ENCODE measurements at places on chromosomes 12 and 14.

DNA sequence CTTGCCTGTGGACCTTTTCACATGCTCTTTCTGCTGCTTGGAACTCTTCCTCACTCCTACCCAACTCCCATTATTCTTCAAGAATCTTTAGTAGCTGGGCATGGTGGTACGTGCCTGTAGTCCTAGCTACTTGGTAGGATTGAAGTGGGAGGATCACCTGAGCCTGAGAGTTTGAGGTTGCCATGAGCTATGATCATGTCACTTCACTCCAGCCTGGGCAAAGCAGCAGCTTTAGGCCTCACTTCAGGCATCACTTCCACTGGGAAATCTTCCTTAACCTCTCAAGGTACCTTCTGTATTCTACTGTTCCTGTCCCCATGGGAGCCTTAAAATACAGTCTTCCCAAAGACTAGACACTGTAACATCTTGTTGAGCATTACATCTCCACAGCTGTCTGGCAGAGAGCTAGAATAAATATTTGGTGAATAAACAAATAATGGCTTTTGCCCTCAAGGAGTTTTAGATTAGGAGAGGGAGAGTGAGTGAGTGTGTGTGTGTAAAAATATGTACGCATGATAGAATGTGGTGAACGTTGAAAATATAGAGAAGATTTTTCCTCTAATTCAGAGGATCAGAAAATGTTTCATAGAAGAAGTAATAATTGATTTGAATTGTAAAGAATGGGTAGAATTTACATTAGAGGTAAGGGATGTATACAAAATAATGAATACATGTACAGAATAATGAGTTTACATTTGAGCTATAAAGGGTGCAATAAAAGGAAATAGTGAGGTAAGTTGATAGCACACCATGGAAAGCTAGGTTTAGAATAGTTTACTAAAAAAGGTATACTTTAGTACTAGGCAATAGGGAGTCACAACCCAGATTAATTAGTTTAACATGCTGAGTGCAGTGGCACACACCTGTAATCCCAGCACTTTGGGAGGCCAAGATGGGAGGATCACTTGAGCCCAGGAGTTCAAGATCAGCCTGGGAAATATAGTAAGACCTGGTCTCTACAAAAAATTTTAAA, 29.2 kb upstream of the BMAL2 start:
- DNase-seq = no peak

- DNase-seq = no peak
Measured at GRCh38 chr14:84749191-84749955, 780.6 kb upstream of the FLRT2 start.

DNA sequence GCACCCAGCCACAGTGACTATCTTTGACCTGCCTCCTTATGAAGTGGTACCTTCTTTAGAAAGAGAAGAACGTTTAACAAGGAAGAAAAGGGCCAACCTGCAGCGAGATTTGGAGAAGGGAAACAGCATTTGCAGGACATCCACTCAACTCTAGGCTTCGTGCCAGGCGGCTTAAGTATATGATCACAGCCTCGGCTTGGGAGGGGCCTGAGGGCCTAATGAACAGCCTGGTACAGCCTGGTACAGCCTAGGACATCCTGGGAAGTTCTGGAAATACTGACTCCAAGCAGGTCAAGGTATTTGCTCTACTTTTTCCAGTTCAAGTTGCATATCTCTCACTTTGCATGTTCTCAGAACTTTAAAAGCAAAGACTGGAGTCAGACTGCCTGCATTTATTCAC, 16.1 kb downstream of the HCAR2 start:
- no peak for DNase-seq

DNA sequence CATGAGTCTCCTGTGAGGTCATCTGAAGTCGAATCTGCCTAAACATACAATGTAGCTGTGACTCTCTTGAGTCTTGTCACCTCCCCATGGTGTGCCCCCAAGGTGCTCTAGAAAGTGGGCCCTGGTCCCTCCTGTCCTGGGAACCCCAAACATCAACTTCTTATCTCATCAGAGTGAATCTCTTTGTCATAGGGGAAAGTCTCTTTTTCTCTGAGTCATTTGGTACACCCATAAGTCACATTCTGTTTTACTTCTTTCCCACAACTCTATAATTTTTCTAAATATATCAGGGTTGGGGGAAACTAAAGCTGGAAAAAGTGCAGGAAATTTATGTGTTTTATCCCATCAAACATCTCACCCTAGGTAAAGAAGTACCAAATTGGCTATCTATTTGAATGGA, 12.9 kb downstream of the SDR9C7 start:
- no peak for DNase-seq

DNA sequence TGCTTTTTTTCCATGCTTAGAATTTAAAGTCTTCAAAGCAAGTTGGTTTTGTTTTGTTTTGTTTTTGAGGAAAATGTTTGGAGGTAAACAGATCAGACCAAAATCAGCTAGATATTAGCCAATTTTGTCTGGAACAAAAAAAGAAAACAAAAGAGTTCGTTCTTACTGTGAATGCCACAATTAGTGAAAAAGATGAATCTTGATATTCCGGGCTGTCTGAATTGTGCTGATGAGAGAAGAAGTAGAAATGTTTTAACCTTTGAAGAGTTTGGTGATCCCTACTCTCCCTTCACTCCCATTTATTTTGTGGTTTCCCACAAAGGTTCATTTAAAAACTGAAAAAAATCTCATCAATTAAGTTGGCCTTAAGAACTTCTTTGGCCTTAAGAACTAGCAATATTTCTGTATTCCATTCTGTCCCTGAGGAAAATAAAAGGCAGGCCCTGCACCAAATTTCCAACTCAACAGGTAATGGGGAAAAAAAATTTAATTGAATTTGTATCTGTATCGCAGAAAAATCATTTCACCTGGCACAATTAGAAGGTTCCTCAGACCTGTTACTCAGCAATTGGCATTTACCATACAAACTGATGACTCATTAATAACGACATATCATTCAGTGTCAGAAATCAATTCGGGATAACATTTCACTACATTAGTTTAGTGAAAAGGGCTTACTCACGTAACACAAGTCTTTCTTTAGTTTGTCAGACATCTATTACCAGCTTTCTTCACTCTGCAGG, 562 bp upstream of the GLIPR1L2 start:
- no peak for DNase-seq

DNA sequence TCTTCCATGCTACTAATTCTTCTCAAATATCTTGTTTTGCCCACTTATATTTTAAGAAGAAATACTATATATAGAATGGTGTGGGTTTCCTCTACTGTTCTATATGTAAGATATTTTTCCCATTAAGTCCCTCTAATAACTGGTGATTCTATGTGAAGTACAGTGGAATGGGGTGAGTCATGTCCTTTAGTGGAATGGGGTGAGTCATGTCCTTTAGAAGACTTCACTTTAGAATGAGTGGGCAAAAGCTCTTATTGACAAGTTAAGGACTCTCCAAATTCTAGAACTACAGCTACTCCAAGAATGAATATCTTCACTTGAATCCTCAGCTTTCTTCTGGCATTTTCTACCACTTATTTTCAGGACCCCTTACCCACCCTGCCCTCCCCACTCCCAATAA, 349.9 kb downstream of the ETNK1 start:
- DNase-seq = no peak

GRCh38 chr12:59500915-59501314, 94.9 kb upstream of the SLC16A7 start:
- DNase-seq = no peak

DNA sequence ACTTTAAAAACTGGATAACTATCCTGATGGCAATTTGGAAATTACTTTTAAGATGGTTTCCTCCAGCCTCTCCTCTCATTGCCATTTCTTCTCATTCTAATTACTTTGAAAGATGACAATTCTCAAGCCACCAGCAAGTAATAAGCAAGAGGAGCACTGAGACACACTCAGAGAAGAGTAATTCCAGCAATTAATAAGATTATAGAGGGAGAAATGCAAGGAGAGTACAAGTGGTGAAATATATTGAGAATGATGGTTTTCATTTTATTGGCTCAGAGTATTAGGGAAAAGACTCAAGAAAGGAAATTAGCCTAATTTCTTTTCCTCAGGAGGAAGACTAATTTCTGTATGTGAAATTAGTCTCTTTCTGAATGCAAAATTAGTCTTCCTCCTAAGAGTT, 20.5 kb upstream of the MSRB3 start:
- DNase-seq = no peak
